ENCODE measurements at places on chromosomes 2 and 18.

GRCh38 chr2:171287611-171288010 is 126.9 kb upstream of the TLK1 start:
- no peak for DNase-seq

DNA sequence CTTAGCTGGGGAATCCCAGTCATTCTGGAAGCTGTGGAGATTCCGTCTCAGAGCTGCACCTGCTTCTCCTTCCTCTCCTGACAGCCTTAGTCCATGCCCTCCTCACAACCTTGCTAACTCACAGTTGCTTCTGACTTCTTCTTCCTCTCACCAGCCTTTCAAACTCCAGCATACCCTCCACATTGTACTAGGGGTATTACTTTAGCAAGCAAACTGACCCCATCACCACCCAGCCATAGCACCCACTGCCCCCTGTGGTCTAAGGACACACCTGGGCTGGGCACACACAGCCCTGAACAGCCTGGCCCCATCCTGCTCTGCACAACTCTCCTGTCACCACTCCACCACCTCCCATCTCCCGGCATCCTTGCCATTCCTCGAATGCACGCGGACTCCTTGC is 208.2 kb downstream of the FBXO15 start:
- DNase-seq = no peak

GRCh38 chr18:72866442-72866900 is 1.3 kb downstream of the NETO1 start:
- no peak for DNase-seq

DNA sequence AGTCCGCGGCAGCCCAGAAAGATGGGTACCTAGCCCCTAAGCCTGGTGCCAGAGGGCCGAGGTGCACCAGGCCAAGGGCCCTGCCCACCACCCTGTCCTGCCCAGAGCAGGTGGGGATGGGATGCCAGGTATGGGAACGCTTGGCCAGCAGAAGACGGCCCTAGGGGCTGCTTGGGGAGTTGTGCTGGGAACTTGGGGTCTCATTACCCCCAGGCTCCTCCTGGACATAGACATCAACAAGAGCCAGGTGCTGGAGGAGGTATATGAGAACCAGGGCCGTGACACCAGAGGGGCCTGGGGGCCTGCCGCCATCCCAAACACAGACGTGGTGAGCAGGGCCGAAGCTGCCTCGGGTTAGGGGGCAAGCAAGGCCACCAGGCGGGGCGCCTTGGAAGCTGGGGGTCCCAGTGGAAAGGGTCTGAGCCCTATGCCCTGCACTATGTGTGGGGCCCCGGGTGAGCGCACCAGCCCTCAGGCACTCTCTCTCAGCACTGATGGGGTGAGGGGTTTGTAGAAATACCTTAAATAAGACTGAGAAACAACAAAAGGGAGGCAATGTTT is 46.9 kb downstream of the FER1L5 start:
- DNase-seq = no peak

DNA sequence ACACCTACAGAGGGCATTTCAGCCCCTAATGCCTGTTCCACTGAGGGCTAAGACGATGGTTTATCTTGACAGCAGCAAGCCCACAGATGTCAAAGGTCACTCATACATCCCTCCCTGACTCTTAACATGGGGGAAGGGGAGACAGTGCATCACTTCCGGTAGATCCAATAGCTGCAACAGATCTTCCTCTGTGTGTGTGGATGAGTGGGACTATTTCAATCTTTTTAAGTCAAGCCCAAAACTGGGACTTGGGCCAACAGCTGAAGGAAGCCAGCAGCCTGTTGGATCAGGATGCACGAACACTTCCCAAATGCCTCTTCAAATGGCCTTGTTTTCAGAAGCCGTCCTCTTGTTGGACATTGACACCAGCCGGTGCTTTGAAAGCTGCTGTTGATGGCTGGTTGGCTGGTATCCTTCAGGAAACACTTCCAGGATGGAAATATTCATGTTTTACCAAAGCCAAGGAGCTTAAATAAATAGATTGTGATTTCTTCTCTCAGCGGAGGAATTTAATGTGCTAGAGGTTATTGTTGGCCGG is 59.2 kb downstream of the IL1R2 start:
- DNase-seq = no peak

DNA sequence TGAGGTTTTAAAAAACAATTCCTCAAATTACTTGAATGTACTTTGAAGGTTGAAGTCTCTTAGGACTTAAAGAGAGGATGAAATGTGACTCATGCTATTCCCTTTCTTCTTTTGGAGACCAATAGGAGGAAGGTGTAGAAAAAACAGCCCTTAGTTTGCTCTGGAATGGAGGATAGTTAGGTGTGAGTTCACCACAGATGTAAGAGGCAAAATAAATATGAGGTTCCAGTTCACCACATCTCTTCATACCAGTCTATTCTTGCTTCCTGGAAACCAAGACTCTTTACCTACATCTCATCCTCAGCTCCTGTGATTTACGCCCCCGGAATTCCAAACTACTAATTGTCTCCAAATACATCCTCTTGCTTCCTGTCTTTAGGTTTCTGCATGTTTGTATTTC is 77.5 kb upstream of the TTC21B start:
- DNase-seq = no peak

- DNase-seq = no peak
These were observed 260.0 kb downstream of the ATAD2B start for GRCh38 chr2:23666980-23667357.

- no peak for DNase-seq
These were observed 8.2 kb upstream of the CCDC195 start for GRCh38 chr2:224724331-224724730.

Data from activated CD8-positive, alpha-beta memory T cell treated with anti-CD3 and anti-CD28 coated beads for 1 hour (primary cell).